Thoracic aorta (tissue), 2 donors: ENCODE measurements at places on chromosomes 7 and 10. TPM values are rescaled to one million over a fixed set of nuclear protein-coding genes. Genes with fewer than 3 reads are reported as not detected.

DNA sequence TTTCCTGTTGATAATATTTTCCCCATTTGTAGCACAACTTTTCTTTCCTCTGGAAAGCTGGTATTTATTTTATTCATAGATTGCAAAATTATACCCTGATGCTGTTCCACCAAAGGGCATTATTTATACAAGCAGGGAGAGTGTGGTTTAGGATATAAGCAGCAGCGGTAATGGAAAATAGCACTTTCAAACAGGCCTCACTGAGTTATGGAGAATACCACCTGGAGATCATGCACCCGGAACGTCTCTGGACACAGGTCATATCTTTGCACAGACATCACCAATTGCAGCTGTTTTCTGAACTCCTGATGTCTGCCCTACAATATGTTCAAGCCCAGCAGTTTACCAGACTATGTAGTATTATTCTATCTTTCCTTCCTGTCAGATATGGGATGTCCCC is 2.0 kb upstream of the CALD1 start:
- no peak for DNase-seq

GRCh38 chr10:99742254-99742653 is 10.2 kb downstream of the CUTC start:
- DNase-seq: no peak

DNA sequence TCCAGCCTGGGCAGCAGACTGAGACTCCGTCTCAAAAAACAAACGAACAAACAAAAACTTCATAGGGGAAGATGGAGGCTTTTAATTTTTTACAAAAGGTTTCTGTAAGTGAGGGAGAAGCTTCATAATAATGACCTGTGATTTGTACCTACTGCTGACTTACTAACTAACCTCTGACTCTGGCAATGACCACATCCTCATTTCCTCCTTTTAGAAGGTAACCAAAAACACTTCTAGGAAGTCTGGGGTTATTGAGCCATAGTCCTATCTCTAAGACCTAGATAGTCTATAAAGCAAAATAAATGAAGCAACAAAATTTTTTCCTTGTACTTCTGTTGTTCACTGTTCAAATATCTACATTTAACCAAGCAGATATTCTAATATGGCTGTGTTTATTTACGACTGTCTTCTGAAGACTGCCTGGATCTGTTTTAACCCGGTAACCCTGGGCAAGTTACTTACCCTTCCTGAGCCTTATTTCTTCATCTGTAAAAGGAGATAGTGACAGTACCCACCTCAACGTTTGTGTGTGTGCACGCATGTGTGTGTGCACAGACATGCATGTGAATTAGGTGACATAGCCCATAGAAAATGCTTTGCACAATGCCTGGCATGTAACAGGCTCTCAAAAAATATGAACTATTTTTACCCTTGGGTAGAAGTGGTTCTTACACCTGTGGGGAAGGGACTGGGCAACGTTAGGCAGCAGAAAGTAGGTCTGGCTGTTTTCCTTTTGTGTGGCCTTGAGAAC is 30.8 kb upstream of the SMNDC1 start:
- DNase-seq: no peak

Gene VOPP1
- total RNA-seq: 88.9 TPM

GRCh38 chr7:129569326-129569725 is 42.2 kb upstream of the NRF1 start:
- DNase-seq: no peak

- no peak for DNase-seq
Observed at GRCh38 chr7:124662937-124663336, 102.7 kb downstream of the GPR37 start.

DNA sequence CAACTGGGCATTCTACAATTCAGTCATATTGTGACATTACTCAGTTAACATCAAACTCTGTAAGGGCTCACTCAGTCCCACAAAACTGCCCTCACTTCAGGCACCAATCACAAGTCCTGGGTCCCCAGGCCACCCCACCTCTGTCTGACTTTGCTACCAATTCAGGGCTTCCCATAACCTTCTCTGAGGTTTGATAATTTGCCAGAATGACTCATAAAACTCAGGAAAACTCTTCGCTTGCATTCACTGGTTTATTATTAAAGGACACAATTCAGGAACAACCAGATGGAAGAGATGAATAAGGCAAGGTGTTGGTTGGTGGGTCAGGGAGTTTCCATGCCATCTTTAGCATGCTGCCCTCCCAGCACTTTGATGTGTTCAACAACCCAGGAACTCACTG is 41.3 kb downstream of the AVL9 start:
- DNase-seq: no peak

DNA sequence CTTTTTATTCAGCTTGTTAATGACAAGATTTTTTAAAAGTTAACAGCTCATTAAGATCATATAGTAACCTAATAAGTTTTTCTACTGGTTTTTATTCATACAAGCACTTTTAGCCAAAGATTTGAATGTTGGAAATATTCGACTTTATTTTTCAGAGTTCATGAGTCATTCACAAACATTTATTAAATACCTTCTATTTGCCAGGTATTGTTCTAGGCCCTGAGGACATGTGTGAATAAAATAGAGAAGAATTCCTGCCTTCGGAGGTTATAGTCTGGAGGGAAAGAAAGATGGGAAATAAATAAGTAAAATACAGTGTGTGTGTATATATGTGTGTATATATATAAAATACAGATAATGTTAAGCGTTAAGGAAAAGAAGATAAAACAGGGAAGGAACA is 31.5 kb downstream of the BTAF1 start:
- DNase-seq: no peak

Gene ZNF488
- total RNA-seq: not detected
